ENCODE measurements at places on chromosomes 4 and X.
A peak's percentile ranks its signal among the peaks of the same experiment; 100 is the strongest.

DNA sequence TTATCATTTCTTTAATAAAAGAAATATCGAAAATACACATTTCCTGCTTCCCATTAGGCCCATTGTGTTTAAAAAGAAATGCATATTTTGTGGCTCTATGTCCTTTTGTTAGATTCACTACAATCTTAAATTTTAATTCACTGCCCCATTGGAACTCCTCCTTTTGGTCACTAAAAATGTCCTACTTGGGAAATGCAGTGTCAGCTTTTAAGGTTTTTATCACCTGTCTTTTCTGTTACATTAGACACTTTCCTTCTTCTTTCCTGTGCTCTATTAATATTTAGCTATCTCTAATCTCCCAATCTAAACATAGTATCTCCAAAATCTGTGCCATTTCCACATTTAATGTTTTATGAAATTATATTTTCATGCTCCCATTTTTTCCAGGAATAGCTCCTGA lies 164.9 kb upstream of the SPOCK3 start:
- no peak for DNase-seq

GRCh38 chr4:184288451-184289178 lies 70.9 kb upstream of the ENPP6 start:
- no peak for DNase-seq

- DNase-seq = no peak
Measured at GRCh38 chr4:38113132-38113531, 152.9 kb downstream of the PTTG2 start.

GRCh38 chr4:88018466-88018865 lies 11.0 kb downstream of the PKD2 start:
- DNase-seq = no peak

DNA sequence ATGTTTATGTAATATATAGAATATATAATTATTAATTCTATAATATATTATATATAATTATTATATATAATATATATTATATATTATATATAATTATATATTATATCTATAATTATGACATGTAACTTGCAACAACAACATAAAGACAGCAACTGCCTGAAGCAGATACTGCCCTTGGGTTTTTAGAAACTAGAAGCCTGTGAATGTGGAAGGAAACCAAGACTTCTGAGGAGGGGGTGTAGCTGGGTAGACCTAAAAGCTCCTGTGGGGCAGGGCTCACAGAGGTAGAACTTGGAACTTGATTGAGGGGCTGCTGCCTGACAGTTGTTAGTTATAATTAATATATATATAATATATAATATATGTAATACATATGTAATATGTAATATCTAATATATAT lies 167.2 kb upstream of the SLIT2 start:
- no peak for DNase-seq

GRCh38 chr4:72357908-72358307 lies 211.1 kb downstream of the ADAMTS3 start:
- no peak for DNase-seq

- no peak for DNase-seq
Measured at GRCh38 chr4:63460075-63460474, 949.2 kb downstream of the TECRL start.

GRCh38 chrX:38627683-38628082 lies 66.3 kb downstream of the TSPAN7 start:
- no peak for DNase-seq

DNA sequence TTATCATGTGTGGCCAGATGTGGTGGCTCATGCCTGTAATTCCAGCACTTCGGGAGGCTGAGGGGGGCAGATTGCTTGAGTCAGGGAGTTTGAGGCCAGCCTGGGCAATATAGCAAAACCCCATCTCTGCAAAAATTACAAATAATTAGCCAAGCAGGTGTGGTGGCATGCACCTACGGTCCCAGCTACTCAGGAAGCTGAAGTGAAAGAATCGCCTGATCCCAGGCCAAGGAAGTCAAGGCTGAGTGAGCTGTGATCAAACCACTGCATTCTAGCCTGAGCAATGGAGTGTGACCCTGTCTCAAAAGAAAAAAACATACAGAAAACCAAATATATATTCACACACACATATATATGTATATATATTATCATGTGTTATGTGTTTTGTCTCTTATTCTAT lies 15.0 kb downstream of the APELA start:
- no peak for DNase-seq

DNA sequence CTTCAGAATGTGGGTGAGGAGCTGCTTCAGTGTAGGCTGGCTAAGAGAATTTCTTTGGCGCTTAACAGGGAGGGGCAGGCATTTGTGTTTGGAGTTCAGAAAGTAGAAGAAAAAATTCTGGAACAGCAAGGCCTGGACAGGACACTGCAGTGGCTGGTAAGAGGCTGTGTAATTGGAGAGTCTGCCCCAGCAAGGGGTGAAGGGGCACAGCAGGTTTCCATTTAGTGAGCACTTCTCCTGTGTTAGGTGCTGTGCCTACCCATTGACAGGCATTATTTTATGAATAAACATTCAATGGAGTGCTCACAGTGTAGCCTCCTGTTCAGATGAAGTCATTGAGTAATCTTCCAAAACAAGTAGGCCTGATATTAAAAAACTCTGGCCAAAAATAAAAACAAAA lies 10.7 kb upstream of the CPE start:
- no peak for DNase-seq

DNA sequence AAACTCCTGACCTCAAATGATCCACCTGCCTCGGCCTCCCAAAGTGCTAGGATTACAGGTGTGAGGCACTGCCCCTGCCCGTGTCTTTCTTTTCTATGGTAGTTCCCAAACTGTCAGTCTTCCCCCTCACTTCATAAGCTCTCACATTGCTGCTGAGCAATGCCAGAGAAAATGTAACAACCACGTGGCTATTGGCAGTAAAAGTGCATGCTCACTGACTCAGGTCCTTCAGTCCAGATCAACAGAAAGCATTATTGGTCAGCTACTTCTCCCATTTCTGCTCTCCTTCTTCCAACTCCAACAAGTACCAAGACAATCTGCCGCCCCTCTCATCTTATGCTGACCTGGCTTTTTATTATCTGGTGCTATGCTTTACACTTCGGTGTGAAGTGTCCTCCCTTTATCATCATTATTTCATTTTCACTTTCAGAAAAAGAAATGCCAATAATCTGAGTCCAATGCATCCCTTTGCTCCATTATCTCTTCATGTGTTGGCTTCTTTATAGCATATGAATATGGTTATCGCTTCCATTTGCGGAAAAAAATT lies 133.8 kb upstream of the UGT8 start:
- DNase-seq = no peak

- DNase-seq = no peak
Measured at GRCh38 chrX:135544338-135544948, 24.0 kb downstream of the INTS6L start.

GRCh38 chrX:19554786-19555185 lies 39.5 kb upstream of the MAP3K15 start:
- DNase-seq = no peak

GRCh38 chrX:24979081-24979480 lies 36.7 kb downstream of the ARX start:
- no peak for DNase-seq

GRCh38 chr4:157045507-157046127 lies 30.3 kb upstream of the GLRB start:
- no peak for DNase-seq

- DNase-seq = peak; percentile 83
Measured at GRCh38 chr4:184648313-184649025, 778 bp downstream of the CASP3 start.

DNA sequence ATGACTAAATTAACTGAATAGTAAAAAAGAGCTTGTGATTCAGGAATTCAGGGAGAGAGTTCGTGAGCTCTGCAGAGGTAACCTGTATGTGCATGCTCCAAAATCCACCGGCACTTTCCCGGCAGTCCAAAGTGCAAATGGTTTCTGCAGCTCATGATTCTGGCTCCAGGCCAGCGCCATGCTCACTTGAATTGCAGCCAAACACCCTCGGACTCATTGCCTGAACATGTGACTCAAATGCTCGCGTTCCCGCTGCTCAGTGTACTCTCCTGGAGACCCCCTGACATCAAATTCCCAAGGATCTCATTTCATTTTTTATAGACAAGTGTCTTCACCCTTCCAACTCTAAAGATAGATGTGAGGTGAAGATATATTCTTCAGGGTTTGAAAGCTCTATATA lies 44.1 kb upstream of the SH3RF1 start:
- peak; percentile 74 for DNase-seq

DNA sequence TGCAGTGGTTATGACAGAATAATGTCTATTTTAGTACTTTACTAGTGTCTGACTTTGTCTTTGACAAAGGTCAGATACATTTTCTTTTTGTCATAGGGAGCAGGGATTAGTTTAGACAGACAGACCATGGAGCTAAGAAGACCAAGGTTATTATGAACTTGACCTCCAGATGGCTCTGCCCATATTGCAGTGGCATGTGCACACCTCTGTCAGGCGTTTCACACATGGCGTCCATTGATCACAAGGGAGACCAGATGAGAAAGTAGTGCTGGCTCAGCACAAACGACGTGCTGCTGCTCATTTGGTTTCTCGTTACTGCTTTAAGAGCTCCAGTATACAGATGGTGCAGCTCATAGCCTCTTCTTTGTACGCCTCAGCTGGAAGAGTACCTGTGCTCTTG lies 56.3 kb upstream of the HPSE start:
- no peak for DNase-seq

GRCh38 chr4:140080883-140081282 lies 73.1 kb downstream of the MAML3 start:
- DNase-seq = no peak

GRCh38 chr4:185936650-185937376 lies 124.8 kb upstream of the SORBS2 start:
- DNase-seq = no peak

GRCh38 chr4:17398805-17399204 lies 113.1 kb downstream of the QDPR start:
- no peak for DNase-seq

DNA sequence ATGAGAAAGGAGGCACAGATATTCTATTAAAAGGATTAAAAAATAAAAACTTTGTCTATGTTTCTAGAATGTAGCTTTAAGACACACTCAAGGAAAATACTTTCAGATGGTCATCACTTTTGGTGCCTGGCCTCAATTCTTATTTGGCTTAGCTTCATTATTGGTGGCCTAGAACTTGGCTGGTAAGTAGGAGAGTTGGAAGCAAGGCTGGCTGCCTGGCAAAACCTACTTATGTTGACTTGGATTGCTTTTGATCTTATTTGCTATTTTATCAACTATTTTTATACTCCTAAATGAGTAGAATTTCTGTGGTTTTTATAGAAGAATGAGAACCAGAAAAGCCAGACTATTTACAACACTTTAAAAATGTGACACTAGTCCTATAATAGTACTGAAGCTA lies 35.3 kb upstream of the JADE3 start:
- DNase-seq = no peak

DNA sequence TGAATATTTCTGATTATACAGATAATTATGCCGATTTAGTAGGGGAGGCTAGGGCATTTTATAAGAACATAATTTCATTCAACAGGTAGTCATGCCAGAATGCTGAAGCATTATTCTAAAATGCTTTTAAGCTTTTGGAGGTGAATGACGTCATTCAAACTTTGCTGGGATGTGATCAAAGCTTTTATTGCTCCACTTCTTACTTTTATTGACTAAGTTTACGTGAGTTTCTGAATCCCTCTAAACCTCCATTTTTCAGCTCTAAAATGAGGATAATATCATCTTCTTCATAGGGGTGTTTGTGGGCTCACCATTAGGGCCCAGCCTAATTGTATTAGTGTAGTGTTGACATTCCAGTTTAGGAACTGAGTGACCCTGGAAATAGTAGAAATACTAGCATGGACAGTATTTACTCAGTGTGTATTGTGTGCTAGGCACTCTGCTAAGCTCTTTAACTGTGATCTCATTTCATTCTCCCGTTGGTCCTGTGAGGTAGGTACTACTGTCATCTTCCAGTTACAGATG lies 3.0 kb downstream of the WWC2 start:
- no peak for DNase-seq

DNA sequence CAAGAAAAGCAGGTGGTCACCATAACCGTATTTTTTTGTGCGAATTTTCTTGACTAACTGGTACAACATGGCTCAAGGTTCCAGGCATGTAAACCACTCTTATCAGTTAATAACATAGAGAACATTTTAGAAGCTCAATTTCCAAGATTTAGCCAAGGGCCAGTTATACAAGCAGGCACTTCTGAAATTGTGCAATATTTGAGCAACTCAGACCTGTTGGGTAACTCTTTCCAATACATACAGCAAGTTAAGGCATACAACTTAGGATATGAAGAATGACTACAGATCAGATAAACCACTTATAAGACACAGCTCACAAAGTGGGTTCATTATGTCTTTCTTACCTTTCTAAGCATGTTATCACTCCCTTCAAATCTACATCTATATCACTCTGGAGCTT lies 43.9 kb downstream of the ZNF280C start:
- no peak for DNase-seq

DNA sequence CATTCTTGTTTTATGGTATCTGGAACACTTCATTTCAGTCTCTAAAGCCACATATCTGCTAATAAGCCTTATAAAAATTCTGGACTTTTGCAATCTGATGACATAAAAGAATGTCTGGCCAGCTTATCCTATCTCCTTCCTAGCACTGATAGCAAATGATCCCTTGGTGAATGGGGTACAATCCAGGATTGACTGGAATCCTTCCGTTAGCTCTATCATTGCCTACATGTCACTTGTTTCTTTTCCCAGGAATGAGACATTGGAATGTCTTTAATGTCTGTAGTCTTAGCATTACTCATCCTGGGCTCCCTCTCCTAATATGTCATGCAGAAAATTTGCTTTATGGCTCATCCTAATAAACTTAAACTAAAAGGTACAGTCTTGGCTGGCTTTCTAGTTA lies 14.8 kb upstream of the PABPC4L start:
- DNase-seq = no peak

GRCh38 chrX:83845397-83845796 lies 15.5 kb upstream of the CYLC1 start:
- DNase-seq = no peak

GRCh38 chr4:28167411-28167810 lies 1306.8 kb downstream of the STIM2 start:
- DNase-seq = no peak

DNA sequence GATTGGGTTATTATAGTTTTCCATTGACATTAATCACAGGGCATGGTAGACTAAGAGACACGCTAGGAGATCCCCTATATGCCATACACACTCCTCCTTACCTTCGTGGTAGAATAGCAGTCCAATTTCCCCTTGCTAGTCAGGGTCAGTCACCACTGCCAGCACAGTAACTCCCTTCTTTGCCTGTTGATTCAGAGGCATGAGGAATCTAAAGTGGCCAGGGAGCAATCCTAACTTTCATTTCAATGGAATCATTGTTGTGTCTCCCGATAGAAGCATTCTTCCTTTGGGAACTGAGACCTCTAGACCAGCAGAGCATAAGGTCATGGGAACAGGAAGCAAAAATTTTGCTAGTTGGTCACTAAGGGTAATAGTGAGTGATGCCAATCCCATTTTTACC lies 51.1 kb downstream of the COL25A1 start:
- DNase-seq = no peak

GRCh38 chr4:14334166-14334565 lies 668.1 kb upstream of the CPEB2 start:
- no peak for DNase-seq

GRCh38 chr4:1285151-1285789 lies 4.4 kb upstream of the MAEA start:
- no peak for DNase-seq

- peak; percentile 84 for DNase-seq
Measured at GRCh38 chr4:4575284-4576211, 33.7 kb upstream of the STX18 start.

Measured in Right ventricle myocardium inferior (tissue), 1 donor.